ENCODE measurements at places on chromosomes 16 and 17. TPM values are rescaled to one million over a fixed set of nuclear protein-coding genes. Genes with fewer than 3 reads are reported as not detected.

DNA sequence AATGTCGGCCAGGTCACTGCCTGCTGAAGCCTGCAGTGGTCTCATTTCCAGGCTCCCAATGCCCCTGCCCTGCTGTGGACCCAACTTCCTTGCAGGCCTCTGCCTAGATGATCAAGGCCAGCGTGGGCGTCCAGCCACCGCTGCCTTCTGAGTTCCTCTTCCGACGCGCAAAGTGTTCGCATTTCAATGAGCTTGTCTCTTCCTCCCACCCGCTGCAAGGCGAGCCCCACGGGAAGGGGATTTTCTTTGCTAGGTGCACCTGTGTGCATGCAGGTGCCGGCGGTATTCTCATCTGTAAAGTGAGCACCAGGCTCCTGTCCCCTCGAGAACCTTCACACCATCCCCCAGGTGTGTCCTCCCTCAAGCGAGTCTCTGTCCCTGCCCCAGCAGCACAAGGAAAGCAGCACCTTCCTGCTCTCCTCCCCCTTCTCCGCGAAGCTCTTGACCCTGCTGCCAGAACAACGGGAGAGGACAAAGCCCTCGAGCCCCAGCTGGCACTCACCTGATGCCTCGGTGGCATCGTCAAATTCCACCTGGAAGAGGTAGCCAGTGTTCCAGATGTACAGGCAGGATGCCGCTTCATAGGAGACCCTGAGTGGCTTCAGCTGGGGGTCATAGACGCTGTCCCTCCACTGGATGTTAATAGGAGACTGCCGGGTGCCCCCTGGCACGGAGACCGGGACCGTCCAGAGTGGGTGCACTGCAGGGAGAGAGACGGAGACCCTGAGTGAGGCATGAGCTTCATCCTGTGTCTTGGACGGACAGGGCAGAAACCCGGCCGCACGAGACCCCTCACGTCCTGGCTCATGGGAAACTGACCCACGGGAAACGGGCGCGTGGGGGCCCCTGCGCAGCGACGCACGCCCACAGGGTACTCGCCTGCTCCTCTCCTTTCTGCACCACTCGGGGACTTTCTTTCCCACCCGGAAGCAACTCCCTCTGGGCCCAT, 9.8 kb downstream of the CA5A start:
- no peak for DNase-seq

GRCh38 chr16:5018793-5019192, 14.9 kb downstream of the NAGPA start:
- DNase-seq: no peak

DNA sequence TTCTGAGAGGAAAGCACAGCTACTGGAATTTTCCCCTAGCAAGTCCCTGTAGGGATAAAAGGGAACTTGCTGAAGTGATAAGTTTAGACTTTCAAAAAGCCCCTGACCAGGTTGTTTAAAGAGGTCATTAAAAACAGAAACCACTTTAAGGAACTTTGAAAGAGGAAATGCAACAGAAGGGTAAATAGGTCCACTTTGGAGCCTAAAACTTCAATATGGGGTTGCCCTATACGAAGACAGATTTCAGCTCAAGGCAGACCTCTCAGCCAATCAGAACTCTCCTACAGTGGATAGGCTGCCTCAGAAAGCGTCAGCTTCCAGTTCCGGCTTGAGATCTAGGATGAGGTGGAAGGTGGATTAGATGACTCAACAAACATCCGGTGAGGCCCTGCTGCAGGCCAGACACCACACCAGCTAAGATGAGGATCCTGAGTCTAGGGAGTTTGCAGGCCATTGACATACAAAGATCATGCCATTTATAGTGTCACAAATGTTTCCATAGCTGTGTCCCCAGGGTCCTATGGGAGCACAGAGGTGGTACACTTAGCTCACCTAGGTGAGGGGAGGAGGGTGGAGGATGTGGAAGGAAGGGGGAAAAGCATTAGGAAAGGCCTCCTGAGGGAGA, 7.9 kb upstream of the MFSD6L start:
- DNase-seq: no peak

DNA sequence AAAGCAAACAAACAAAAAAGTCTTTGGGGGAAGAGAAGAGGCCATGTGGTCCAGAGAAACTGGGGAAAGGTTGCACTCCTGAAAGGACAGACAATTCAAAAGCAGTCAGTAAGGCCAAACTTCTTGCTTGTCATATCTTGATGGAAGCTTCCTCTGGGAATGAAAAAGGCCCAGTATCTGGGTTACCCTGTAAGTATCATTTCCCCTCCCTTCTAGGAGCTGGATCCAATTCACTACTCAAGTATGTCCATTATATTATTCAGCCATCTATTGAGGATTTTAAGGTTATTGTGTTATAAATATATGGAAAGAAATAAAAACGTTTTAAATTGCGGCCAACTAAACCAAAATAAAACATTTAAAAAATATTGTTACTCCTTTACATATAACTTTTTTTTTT, 26.0 kb upstream of the MON1B start:
- no peak for DNase-seq

- no peak for DNase-seq
These were observed 5.9 kb downstream of the CYGB start for GRCh38 chr17:76531486-76532038.

- DNase-seq: no peak
These were observed 10.0 kb downstream of the CMC2 start for GRCh38 chr16:80996688-80997138.

DNA sequence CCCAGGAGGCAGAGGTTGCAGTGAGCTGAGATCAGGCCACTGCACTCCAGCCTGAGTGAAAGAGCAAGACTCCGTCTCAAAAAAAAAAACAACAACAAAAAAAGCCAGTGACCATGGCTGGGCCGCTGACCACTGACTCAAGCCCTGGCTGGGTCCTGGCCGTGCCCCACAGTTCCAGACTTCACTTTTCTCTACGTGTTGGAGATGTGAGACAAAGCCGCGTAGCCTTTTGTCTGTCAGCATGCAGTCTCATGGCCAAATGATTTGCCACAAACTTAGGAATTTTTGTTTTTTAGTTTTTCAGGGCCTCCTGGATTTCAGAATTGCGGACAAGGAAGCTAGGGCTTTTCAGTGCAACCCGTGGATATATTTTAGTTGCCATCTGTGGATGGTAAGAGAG, 89.3 kb upstream of the CIBAR2 start:
- no peak for DNase-seq

DNA sequence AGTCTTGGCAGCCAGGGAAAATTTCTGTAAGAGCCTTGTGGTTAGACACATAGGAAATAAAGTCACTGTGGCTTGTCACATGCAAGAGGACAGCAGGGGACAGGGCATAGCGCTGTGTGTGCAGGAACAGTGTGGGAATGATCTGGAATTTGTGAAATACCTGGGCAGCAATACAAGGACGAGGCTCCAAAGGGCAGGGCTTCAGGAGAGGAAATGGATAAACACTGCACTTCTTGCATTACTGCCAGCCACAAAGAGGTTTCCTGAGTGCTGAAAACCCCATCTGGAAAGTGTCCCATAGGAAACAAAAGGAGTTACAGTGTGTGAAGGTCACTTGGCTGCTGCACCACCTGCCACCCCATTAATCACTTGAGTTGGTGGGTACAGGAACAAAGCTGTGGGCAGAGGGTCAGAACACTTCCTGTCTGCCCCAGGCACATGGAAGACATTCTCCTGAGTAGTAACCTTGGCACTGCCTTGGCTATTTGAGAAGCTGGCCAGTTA, 12.1 kb upstream of the HP start:
- no peak for DNase-seq

DNA sequence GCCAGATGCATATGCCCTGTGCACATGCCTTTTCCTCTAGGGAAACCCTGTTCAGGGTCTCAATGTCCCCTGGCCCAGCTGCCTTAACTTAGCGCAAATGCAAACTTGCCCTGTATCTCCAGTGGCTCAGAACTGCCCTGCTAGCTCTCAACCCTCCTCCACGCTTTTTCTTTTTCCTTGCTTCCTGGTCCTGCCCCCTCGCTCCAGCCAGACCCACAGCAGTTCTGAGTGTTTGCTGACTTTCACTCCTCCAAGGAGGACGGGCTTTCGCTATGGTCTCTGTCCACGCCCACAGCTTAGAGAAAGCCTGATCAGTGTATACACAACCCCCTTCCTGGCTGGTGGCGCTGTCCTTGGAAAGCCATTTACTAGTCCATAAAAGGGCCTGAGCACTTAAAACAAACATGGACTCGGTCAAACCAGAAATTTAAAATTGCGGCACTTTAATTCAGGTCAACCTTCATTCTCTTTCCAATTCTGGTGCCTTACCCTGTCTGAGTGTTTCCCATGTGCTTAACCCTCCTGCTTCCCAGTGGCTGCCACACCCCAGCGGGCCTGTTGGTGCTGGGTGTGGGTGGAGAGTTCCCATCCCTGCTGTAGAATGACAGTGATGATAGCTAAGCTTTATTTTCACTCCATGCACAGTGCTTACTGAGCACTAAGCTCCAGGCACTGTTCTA, 15.6 kb upstream of the TMEM98 start:
- DNase-seq: peak; percentile 44

DNA sequence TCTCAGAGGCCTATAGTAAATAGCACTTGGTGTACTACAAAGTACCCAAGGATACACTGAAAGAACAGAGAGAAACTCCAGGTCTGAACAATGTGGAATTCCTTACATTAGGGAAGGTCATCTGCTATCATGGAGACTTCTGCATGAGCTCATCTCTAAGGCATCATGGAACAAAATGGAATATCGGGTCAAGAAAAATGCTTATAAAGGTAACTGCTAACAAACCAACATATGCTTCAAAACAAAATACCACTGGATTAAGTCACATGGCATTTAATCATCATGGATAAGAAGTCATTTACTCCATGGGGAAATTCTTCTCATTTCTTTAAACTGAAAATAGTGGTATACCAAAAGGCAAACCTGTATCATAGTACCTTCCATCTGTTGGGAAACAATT, 34.2 kb downstream of the TXNDC11 start:
- DNase-seq: no peak

DNA sequence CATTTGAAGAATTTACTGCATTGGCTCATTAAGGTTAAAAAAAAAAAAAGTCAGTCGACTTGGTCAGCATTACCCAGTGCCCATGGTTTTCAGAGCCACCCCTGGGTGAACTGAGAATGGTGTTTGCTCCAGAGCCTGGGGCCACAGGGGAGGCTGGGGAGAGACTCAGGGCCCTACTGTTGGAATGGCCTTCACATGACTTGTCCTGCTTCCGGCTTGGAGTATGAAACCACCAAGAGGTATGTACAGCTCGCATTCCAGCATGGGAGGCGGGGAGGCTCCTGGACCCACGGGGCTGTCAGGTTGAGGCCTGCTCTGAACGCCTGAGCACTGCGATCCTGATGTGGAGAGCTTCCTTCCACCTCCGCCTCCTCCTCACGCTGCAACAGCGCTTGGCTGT, 36.8 kb downstream of the MSI2 start:
- DNase-seq: no peak

DNA sequence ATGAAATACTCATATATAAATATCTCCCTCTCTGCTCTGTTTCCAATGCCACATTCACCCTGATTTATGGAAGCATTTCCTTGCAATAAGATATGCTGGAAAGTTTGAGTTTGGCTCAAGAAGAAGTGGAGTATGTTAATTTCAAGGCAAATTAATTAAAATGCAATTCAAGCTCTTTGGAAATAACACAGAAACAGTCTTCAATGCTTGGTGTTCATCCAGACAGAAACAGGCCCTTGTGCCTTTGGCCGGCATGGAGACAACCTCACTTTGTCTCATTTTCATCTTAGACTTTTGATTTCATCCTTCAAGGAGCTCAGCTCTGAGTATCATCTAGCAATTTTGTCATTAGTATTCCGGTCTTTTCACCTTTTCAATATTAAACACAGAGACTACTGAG, 210.0 kb downstream of the C16orf95 start:
- no peak for DNase-seq

DNA sequence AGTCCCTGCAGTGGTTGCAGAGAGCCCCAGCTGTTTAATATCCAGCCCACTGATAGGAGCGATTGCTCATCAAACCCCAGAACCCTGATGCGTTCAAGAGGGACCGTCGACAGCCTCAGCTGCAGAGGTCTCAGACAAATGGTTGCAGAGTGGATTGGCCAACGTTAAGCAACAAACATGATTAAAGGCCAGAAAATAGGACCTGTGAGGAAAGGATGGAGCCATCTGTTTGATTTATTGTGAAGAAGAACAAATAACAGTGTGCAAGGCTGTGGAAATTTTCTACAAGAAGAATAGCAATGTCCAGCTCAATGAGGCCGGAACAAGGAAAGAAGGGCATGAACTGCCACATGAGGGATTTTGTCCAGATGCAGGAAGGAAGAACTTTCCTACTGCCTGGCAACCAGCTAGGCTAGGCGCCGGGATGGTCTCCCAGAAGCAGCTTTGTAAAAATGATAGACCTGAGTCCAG, 138.4 kb upstream of the DNAH9 start:
- no peak for DNase-seq

GRCh38 chr16:24045641-24046040, 209.9 kb downstream of the PRKCB start:
- no peak for DNase-seq

- DNase-seq: no peak
These were observed 44.7 kb downstream of the SREBF1 start for GRCh38 chr17:17792037-17792550.

DNA sequence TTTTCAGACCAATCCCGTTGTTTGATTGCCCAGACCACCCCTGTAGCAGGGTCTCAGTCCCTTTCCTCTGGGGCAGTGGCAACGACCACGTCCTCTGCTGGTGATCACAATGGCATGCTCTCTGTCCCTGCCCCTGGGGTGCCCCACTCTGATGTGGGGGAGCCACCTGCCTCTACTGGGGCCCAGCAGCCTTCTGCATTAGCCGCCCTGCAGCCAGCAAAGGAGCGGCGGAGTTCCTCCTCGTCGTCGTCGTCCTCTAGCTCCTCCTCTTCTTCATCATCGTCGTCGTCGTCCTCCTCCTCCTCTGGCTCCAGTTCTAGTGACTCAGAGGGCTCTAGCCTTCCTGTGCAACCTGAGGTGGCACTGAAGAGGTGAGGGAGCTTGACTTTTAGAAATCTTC, 9.2 kb downstream of the ELOB start:
- DNase-seq: no peak

Gene HLF
- polyA plus RNA-seq: not detected

Gene KRT20
- polyA plus RNA-seq: not detected

Gene CIAO2B
- 166 TPM for polyA plus RNA-seq

Gene METTL16
- polyA plus RNA-seq: 16.1 TPM

Gene WNK4
- polyA plus RNA-seq: 2.7 TPM

Gene WFIKKN1
- not detected for polyA plus RNA-seq

Gene TMC7
- 0.42 TPM for polyA plus RNA-seq

Gene FZD2
- 49.4 TPM for polyA plus RNA-seq

Gene C17orf50
- not detected for polyA plus RNA-seq

Gene GPR179
- polyA plus RNA-seq: not detected

Gene TSNAXIP1
- 1.1 TPM for polyA plus RNA-seq

All from AG04450 (cell line).